ENCODE measurements at places on chromosomes 5 and 9.
A peak's percentile ranks its signal among the peaks of the same experiment; 100 is the strongest.

GRCh38 chr9:107907715-107908114 is 418.1 kb upstream of the KLF4 start:
- DNase-seq: no peak

GRCh38 chr5:149388498-149389190 is 9.6 kb upstream of the IL17B start:
- no peak for DNase-seq

DNA sequence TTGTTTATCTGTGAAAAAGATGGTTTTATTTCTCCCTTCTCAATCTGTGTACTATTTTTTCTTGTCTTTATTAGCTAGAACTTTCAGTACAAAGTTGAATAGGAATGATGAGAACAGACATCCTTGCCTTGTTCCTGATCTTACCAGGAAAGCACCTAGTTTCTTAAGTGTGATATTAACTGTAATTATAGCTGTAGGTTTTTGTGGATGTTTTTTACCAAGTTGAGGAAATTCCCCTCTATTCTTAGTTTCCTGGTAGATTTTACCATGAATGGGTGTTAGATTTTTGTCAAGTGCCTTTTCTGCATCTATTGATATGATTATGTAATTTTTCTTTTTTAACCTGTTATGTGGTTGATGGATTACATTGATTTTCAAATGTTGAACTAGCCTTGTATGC is 68.7 kb downstream of the KCNN2 start:
- DNase-seq: no peak

- peak; percentile 81 for DNase-seq
These were observed at the start of gene STX17 for GRCh38 chr9:99906403-99907207. Gene STX17, plus strand, starts transcription at chr9:99906654. Its CDS starts 8,586 bp downstream, at chr9:99915240.
